GM23338 (cell line): ENCODE measurements at places on chromosomes 13 and 19. TPM values are rescaled to one million over a fixed set of nuclear protein-coding genes. Genes with fewer than 3 reads are reported as not detected.

DNA sequence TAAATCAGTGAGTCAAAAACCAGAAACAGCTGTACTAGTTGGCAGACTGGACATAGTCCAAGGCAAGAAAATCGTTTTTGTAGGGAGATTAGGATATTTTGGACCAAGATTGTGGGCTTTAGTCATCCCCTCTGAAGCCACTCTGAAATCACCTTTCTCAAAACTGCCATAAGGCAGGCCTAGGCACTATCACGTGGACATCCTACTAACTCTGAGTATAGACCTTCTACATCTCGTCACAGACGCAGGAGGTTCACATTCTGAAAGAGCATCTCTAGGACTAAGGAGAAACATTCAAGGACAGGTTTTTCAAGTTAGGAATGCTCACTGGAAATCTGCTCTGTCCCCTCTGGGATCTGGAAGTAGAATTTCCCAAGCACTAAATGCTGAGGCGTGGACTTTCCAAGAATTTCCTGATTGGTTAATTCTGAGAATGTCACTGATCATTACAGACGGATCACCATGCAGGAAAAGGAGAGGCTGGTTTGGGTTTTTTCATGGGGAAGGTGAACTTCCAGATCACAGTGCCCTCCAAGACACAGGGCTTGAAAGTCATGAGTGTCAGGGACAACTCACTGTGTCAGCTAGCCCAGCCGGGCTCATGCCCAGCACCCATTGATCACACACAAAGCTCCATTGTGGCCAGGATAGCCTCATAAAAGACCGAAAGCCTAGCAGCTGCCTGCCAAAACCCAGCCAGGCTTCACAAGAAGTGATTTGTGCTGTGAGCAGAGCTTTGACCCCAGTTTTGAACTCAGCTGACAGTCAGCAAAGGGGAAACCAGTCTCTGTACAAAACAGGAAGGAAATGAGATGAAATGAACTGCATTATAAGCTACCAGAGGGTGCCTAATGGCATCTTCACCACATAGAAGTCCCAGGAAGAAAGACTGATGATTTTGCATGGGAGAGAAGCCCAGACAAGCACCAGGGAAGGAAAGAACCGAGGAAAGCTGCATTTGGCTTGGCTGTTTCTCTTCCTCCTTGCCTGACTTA lies 2.7 kb upstream of the RUBCNL start:
- DNase-seq: peak; percentile 26
- no peaks in the 10 kb centered on the region for H3K36me3 ChIP-seq
- H3K27me3 ChIP-seq: peaks cover 40% of the 10 kb centered on the region
- peak overlapping the region; percentile 45; the same call in 1 of the 2 replicates for H3K27ac ChIP-seq
- peaks cover 13% of the 10 kb centered on the region for H3K4me1 ChIP-seq
- H3K4me3 ChIP-seq: no peak overlapping the region

- H3K4me1 ChIP-seq: peaks cover 7% of the 10 kb centered on the region; the same call in 1 of the 2 replicates
- DNase-seq: no peak
These were observed 3.0 kb upstream of the SHISA7 start for GRCh38 chr19:55446060-55446459.

GRCh38 chr13:112168761-112169160 lies 101.8 kb downstream of the SOX1 start:
- no peak for DNase-seq
- no peaks in the 10 kb centered on the region for H3K36me3 ChIP-seq

DNA sequence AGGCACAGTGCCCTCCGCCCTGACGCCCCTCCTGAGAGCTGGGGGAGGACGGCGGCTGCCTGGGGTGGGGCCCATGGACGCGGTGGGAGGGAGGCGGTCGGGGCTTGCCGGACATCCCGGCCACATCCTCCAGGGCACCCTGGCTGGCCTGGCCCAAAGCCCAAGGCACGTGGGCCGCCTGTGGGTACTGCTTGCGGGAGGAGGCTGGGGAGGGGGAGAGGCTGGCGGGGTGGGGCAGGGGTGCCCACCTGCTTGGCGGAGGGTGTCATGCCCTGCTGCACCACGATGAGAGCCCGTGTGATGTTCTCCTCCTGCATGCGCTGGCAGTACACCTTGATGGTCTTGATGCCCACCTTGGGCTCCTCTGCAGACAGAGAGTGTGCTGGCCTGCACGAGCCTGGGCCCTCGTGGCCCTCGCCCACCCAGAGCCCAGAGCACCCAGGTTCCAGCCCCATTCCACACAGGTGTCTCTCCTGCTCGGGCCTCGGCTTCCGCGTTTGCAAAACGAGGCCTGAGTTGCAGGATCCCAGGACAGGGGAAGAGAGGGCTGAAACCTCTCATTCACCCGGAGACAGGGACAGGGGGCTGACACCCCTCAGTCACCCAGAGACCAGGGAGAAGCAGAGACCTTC lies 3.5 kb downstream of the POLR2E start:
- no peaks in the 10 kb centered on the region for H3K27me3 ChIP-seq
- H3K4me3 ChIP-seq: no peak overlapping the region
- H3K36me3 ChIP-seq: peaks cover 9% of the 10 kb centered on the region; the same call in 1 of the 2 replicates
- H3K4me1 ChIP-seq: no peaks in the 10 kb centered on the region; the same call in 1 of the 2 replicates

Gene COL5A3
- 0.89 and 1.2 TPM in 2 replicates for polyA plus RNA-seq

Gene PRODH2
- not detected in 2 replicates for polyA plus RNA-seq

Gene MRPS31
- 62.2 and 62.7 TPM in 2 replicates for polyA plus RNA-seq

DNA sequence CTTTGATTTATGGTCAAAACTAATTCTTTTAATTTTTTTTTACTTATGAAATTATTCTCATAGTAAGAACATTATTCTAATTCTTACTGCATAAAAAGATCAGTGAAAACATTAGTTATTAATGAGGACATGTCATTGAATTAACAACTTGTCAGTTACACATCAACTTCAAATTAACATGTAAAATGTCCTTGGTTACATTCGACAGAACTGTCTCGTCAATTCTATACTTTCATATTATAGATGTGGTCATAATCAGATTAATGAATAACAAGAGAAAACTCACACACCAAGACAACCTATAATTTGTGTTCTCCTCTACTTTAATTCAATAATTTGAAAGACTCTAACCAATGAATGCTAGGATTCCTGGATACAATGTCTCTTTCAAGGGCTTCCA lies 66.7 kb downstream of the KATNAL1 start:
- no peak for DNase-seq
- no peak overlapping the region for H3K27ac ChIP-seq
- H3K27me3 ChIP-seq: no peaks in the 10 kb centered on the region
- no peaks in the 10 kb centered on the region for H3K4me1 ChIP-seq

GRCh38 chr19:39430675-39431593 lies 4.8 kb downstream of the RPS16 start:
- H3K36me3 ChIP-seq: peaks cover 34% of the 10 kb centered on the region
- no peaks in the 10 kb centered on the region for H3K27me3 ChIP-seq
- peaks cover 36% of the 10 kb centered on the region for H3K4me1 ChIP-seq
- H3K27ac ChIP-seq: peak overlapping the region; percentile 100
- peak; percentile 74 for DNase-seq

Gene RFPL4A
- polyA plus RNA-seq: not detected in 2 replicates

Gene WDR62
- polyA plus RNA-seq: 13.3 and 14.1 TPM in 2 replicates

DNA sequence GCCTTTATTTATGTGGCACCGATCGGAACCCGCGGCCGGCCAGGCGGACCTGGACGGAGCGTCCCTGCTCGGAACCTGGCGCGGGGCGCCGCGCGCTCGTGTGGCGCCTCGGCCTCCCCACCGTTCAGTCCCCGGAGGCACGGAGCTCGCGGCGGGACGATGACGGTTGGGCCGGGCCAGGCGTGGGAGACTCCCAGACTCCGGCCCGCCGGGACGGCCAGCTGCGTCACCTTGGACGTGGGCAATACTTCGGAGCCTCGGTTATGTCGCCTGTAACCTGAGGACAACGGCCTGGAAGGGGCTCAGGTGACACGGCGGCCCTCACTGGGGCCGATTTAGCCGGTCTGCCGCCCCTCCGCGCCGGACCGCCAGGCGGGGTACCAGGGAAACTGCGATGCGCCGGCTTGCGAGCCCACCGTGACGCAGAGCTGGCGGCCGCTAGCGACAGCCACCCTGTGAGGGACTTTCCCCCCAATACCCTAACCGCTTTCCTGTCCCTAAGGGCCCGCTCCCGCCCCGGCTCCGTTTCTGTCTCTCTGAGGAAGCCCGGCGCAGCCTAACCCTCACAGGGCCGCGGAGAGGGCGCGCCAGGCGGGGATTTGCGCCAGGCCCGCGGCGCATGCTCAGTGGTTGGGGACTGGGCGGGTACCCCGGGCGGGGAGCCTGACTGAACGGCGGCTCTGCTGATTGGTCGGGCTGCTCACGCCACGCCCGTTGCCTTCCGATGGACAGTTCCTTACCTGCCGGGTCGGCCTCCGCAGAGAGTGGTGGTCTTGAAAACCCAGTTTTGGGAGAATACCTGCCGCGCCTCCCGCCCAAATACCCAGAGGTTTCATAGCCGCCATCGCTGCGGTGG lies 109.5 kb upstream of the DOCK9 start:
- no peaks in the 10 kb centered on the region for H3K36me3 ChIP-seq
- peaks cover 24% of the 10 kb centered on the region for H3K4me1 ChIP-seq
- H3K4me3 ChIP-seq: peak overlapping the region; percentile 65
- DNase-seq: peak; percentile 98
- peak overlapping the region; percentile 75; the same call in 1 of the 2 replicates for H3K27ac ChIP-seq

DNA sequence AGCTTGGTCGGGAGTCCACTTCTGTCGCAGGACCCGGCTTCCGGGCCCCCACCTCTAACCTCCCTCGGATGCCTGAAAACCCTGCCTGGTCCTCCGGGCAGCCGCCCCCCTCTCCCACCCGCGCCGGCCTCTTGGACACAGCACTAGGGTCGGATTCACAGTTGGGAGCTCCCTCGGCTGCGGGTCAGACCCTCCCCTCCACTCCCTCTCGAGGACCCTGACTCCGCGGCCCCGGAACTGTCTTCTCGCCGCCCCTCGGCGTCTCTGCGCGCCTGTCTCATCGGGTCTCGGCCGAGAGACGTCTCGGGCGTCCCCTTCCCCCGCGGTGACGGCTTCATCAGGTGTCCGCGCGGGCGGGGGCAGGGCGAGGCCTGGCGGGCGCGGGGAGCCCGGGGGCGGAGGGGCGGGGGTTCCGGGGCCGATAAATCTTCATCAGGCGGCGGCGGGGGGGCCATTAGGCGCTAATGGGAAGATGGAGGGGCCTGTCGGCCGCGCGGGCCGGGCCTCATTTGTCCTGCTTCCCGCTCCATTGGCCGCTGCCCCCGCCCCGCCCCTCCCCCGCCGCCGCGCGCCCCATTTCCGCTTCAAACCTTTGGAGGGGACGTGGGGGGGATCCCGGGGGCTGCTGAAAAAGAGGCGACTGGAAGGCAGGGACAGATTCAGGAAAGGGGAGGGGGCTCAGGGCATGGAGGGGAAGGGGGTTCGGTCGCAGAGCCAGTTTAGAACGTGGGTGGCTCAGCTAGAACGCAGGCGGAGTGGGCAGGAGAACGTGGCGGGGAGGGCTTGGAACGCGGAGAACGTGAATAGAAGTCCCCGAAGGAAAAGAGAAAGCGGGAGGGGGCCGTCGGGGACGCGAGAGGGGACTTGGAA lies 11.8 kb upstream of the ERFL start:
- peak overlapping the region; percentile 66 for H3K4me3 ChIP-seq
- no peak overlapping the region for H3K27ac ChIP-seq
- peak; percentile 77 for DNase-seq
- H3K36me3 ChIP-seq: no peaks in the 10 kb centered on the region

DNA sequence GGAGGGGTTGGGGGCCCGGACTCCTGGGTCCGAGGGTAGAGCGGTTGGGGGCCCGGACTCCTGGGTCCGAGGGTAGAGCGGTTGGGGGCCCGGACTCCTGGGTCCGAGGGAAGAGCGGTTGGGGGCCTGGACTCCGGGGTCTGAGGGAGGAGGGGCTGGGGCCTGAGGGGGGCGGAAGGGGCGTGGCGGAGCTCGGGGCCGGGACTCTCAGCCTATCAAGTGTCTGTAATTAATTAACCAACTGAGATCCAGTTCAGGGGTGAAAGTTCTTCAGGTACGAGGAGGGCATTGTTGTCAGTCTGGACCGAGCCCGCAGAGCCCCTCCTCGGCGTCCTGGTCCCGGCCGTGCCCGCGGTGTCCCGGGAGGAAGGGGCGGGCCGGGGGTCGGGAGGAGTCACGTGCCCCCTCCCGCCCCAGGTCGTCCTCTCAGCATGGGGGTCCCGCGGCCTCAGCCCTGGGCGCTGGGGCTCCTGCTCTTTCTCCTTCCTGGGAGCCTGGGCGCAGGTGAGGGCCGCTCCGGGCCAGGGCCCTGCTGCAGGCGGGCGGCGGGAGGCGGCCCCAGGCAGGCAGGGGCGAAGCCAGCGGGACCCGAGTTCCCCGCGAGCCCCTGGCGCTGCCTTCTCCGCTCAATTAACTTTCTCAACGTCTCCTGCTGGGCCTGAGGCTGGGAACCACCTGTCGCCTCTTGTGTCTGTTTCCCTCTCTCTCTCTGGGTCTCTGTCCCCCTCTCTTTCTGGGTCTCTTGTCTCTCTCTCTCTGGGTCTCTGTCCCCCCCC lies 697 bp downstream of the FCGRT start:
- peak; percentile 88 for DNase-seq
- peaks cover 5% of the 10 kb centered on the region for H3K36me3 ChIP-seq
- peak overlapping the region; percentile 96 for H3K27ac ChIP-seq
- H3K4me3 ChIP-seq: peak overlapping the region; percentile 79

- H3K4me1 ChIP-seq: no peaks in the 10 kb centered on the region
- H3K27me3 ChIP-seq: no peaks in the 10 kb centered on the region
- DNase-seq: no peak
- no peaks in the 10 kb centered on the region for H3K36me3 ChIP-seq
- no peak overlapping the region for H3K27ac ChIP-seq
These were observed 121.5 kb downstream of the FGF14 start for GRCh38 chr13:102280366-102280765.

GRCh38 chr19:33521480-33522370 lies at the start of gene PEPD:
TSS of gene PEPD (minus strand) at chr19:33521791. CDS start at chr19:33521760, 31 bp downstream.
- peak within 1 kb of the TSS; percentile 90 for H3K4me3 ChIP-seq
- DNase-seq: peak; percentile 96

- no peak overlapping the region for H3K27ac ChIP-seq
- H3K4me3 ChIP-seq: peak overlapping the region; percentile 94
- H3K4me1 ChIP-seq: 0 out of 2 replicates have a peak, but pooled peaks cover 9% of the 10 kb centered on the region
- no peaks in the 10 kb centered on the region for H3K36me3 ChIP-seq
These were observed 520 bp downstream of the ZNF600 start for GRCh38 chr19:52786078-52786463.

Gene CACNG6
- polyA plus RNA-seq: 1.5 and 1.8 TPM in 2 replicates
